CD4-positive, alpha-beta T cell treated with Interferon alpha-2 for 1 hour (primary cell): ENCODE measurements at places on chromosomes 4 and X.

GRCh38 chr4:73777612-73778011, 37.2 kb downstream of the CXCL8 start:
- DNase-seq = no peak

DNA sequence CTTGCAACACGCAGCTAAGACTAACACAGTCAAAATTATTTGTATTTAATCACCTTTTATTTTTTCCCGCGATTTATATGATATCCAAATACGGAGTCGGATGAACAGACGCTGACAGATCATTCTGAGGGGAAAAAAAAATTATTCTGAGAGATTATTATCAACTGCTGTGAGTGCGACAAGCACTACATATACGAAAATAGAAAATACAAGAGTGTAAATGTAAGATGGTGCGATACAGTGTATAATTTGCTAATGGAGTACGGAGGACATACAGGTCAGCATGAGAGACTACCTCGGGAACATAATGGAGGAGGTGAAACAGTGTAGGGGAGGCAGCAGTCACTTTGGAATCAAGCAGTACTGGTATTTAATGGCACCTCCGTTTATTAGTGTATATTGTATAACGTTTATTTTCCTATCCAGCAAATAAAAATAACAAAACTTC, 2.8 kb upstream of the LIN54 start:
- DNase-seq = no peak

DNA sequence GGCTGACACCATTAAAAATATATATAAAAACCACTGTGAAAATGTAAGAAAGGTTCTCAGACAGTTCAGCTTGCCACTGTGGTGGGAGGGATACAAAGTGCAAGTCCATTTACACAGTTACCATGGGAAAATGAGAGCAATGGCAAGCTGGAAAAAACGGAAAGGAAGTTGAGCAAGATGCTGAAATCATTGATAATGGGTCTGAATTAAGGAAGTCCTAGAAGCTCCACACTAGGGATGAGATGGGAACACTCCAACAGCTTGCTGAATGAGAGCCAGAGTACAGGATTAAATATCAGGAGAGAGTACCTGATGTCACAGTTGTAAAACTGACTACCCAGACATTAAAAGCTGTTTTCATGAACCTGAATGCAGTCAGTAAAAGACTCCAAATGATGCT, 218.6 kb downstream of the PRDM5 start:
- no peak for DNase-seq

- DNase-seq = no peak
Measured at GRCh38 chr4:113555868-113556267, 205.7 kb downstream of the CAMK2D start.

GRCh38 chr4:181611033-181611711, 632.0 kb upstream of the TENM3 start:
- no peak for DNase-seq

GRCh38 chrX:22063284-22063683, 31.2 kb downstream of the PHEX start:
- no peak for DNase-seq

GRCh38 chrX:34918091-34918736, 24.4 kb upstream of the FAM47B start:
- no peak for DNase-seq

DNA sequence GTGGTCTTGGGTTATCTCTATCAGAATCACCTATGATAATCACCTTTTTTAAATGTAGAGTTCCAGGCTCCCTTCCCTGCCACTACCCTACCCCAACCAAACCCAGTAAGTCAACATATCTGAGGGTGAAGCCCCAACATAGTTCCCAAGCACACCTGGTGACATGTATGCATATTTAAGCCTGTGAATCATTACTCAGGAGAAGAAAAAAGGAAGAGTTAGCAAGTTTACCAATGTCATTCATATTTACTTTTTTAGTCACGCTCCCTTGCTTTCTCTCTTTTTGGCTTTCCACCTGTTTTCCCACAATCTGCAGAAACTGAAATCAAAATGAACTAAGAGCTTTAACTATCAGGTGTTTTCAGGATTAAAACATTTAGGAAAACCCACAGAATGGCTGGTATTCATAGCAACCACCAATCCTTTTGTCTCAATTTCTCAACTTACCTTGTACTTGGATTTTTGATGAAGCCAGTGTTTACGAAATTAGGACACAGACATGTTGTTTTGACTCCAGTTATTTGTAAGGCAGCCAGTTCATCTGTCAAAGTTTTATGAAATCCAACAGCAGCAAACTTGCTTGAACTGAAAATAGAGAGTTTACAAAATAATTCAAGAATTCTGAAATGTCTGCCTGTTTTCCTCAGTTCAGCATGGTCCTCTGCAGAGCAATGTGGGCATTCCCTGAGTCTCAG, 34.0 kb downstream of the HSD17B11 start:
- DNase-seq = no peak

- DNase-seq = no peak
Measured at GRCh38 chr4:136725286-136726081, 806.8 kb downstream of the PCDH18 start.

DNA sequence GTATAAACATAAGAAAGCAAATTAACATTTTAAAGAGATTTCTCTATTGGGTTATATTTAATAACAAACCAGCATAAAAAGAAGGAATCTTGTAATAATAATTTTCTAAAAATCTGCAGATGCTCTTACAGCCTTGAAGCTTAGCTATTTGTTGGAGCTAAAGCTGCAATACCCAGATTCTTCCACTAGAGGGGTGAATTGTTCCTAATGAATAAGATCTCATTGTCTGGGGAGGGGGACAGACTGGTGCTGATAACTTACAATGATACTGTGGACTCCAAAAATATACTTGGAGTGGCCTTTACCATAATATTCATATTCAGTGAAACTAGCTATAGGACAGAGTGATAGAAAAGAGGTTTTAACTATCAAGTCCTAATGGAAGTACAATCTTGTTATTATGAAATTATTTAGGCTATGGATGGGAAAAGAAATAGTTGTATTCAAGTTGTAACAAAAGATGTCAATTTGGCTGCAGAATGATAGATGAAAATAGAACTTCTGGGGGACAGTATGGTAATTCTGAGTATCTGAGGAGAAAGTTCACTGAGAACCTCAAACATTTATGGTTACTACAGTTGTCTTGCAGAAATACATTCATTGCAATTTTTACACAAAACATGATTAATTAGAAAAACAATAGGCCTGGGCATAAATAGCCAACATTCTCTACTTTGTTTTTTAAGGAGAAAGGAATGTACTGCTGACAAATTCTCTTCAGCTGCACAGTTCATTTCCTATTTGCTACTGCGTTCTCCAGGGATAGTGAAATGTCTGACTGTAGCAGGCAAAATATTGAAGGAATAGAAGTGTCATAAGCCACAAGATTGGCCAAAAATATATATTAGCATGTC, 443.3 kb downstream of the GBA3 start:
- DNase-seq = no peak
